Thoracic aorta (tissue), 2 donors: ENCODE measurements at places on chromosomes 7 and 10.

- DNase-seq = no peak
Observed at GRCh38 chr10:125999694-126000093, 103.3 kb downstream of the FANK1 start.

- DNase-seq = no peak
Observed at GRCh38 chr10:130801784-130802183, 509.7 kb downstream of the TCERG1L start.

DNA sequence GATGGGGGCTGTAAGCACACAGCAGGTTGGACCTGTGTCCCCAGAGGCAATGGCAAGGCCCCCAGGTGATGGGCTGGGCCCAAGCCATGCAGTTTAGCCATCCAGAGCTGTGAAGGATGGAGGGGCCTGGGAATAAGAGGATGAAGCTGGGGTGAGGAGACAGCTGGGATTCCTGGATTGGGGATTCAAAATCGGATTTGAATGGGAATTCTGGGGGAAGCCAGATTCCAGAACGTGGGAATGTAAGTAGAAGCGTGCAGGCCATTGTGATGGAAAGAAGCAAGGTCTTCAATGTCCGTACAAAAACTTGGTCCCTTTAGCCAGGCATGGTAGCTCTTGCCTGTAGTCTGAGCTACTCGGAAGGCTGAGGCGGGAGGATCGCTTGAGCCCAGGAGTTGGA lies 9.8 kb downstream of the SH2B2 start:
- no peak for DNase-seq

GRCh38 chr10:48821692-48822091 lies 117.9 kb downstream of the LRRC18 start:
- no peak for DNase-seq
